ENCODE measurements at places on chromosomes 5 and 9.

- DNase-seq = no peak
Measured at GRCh38 chr9:134413890-134414623, 87.8 kb downstream of the RXRA start.

GRCh38 chr5:106374956-106375355 lies 1295.8 kb downstream of the EFNA5 start:
- no peak for DNase-seq

- DNase-seq = no peak
Measured at GRCh38 chr5:159783726-159784247, 132.5 kb upstream of the ADRA1B start.

- no peak for DNase-seq
Measured at GRCh38 chr9:34338665-34339385, 9.5 kb downstream of the NUDT2 start.

DNA sequence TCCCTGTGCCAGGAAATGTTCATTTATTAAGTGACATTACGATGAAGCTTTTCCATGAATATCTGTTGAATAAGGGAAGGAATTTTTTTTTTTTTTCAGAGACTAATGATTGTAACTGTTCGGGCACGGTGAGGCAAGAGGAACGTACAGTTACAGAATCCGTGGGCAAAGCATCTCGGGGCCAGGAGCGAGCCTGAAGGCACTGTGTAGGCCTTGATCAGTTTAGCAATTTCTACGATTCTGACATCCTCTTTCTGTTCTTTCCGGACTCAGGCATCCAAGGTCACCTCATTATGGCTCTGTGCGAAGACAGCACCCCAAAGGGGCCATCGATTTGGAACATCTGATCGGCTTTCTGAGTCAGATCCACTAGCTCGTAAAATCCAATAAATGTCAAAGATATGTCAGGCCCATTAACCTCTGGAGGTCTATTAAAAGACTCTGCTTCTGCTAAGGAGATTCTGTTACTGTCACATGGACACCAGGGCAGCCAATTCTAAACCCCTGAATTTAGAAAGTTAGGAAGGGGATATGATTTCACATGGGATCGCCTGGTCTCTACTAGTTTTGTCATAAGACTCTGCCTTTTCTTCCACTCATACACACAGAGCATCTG lies 41.4 kb upstream of the BOD1 start:
- no peak for DNase-seq

- no peak for DNase-seq
Measured at GRCh38 chr5:91645347-91645746, 262.2 kb upstream of the ARRDC3 start.

DNA sequence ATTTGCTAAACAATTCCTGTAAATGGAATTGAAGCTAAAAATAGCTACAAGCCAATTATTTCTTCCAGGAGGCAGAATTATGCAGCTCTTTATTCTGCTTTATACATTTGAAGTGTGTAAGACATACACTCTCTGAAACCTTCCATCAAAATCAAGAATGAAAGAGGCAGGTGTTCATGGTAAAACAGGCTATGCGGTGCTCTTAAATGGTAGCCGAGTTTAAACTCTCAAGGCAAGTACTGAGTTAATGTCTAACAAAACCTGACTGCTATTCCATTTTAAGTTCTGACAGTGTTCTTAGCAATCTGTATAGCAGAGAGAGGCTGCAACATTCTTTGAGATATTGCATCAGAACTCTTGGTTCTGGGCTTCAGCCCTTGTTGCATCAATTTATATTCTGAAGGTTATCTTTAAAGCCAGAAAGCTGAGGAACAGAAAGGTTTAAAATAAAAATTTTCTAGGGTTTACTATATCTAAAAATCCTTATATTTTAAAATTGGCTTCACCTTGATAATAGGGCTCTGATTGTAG lies 248.3 kb upstream of the CCNG1 start:
- no peak for DNase-seq

DNA sequence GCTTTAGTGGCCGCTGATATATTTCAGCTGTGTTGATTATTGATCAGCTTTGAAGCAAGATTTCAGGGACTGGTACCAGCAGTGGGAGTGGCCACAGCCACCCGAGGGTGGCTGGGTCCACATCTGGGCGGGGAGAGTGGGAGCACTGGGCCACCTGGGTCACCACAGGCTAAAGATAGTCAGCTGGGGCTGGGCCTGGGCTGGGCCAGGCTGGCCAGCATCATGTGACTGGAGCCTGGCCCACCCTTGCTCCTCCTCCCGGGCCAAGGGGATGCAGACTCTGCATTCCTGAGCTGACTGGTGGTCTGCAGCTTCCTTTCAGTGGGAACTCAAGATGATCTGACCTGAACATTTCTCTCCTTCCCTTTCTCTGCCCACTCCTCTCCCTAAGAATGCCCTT lies 27.1 kb downstream of the LARP1 start:
- no peak for DNase-seq

- DNase-seq = no peak
Measured at GRCh38 chr9:19161257-19162025, 34.1 kb upstream of the PLIN2 start.

DNA sequence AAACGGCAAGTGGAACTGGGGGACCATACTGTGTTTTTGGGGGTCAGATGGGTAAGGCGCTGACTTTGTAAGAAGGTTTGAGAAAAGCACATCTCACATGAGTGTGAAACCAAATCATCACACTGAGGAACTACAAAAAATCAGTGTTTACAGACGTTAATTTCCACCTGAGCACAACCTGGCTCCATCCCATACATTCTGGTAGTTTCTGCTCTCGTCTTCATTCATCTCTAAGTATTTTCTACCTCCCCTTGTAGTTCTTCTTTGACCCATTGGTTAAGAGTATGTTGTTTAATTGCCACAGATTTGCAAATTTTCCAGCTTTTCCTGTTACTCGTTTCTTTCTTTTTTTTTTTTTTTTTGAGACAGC lies 8.9 kb upstream of the DPP7 start:
- DNase-seq = no peak

DNA sequence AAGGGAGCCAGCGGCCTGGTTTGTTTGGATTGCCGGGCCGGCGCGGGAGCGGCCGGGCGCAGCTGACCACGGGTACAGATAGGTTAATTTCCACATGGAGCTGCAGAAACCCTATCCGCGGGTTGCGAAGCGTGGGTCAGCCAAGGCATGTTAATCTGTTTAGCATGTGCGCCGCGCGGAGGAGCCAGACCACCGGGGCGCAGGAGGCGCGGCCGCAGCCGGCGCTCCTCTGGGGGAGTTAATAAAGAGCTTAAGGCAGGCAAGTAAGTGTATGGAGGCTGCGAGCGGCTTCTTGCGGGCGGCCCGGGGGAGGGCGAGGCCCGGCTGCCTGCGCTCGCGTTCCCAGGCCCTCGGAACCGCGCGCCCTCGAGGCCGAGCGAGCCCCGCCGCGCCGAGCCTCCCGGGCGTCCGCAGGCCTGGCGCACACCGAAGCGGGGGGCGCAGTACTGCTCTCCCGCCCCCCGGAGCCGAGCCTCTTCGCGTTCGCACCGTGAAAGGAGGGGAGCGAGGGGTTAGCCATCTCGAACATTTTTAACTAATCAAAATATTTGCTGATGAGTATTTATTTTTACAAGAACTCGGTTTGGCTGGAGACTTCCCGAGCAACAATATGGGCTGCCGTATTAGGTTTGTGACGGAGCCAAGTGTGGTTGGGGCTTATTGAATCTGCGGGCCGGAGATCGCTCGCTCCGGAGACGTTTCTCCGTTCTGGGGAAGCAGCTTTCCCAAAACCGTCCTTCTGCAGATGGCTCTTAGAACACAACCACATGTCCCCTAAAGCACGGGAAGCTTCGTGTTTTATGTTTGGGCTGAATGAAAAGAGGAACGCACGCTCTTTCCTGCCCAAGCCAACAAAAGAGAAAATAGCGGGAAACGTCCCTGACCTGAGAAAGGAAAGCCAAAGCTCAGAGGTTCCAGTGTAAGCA lies 28.8 kb downstream of the FOXD1 start:
- peak; percentile 74 for DNase-seq

GRCh38 chr9:22160221-22160620 lies 151.1 kb upstream of the CDKN2B start:
- DNase-seq = no peak

DNA sequence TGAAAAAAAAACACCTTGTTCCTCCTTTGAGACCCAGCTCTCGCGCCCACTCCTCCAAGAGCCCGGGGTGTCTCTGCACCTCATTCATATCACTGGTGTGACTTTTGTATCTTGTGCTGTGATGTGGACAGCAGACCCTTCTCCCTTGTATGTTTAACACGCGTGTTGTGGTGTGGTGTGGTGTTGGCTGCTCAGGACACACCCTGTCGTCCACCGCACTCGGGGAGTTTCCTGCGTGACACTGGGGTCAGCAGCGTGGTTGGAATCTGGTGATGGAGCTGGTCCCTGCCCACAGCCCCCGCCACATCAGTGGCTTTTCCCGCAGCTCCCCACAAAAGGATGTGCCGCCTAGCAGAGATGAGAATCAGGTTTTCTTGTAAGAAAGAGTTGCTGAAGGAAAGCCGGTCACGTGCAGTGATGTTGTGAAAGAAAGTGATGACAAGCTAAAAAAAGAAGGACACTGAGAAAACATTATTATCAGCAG lies 61.5 kb downstream of the TENT4A start:
- no peak for DNase-seq

- DNase-seq = no peak
Measured at GRCh38 chr9:94675008-94675881, 35.9 kb upstream of the FBP1 start.

DNA sequence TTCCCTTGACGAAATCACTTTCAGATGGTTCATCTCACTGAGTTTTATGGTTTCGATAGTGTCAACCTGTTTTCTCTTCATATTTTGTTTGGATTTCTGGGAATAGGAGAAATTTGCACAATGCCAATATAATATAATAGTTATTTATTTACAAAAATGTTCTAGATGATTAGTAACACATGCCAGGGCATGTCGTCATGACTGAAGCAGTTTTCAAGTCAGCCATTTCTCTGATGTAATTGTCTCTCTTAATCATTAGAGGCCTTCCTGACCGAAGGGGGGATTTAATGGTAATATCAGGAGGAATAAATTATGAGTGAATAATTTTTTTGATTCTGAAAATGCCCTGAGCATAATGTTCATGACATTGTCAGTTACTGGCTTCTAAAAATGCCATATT lies 246.5 kb upstream of the ATP10B start:
- DNase-seq = no peak

DNA sequence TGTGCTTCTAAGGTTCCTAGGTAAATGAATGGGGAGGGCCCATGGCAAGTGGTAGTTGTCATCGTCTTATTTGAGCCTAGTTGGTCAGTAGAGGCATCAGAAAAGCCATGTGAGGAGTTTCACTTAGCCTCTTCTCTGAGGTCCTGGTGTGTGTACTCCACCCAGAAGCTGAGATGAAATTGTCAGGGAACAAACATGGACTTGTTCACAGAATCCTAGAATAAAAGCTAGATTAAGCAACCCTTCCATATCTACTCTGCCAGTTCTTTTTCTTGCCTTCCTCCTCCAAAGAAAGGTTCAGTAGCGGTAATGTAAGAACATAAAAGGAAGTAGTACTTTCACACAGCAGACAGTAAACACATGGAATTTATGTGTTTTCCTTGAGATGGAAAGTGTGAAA lies 70.4 kb downstream of the ARHGAP26 start:
- DNase-seq = no peak

DNA sequence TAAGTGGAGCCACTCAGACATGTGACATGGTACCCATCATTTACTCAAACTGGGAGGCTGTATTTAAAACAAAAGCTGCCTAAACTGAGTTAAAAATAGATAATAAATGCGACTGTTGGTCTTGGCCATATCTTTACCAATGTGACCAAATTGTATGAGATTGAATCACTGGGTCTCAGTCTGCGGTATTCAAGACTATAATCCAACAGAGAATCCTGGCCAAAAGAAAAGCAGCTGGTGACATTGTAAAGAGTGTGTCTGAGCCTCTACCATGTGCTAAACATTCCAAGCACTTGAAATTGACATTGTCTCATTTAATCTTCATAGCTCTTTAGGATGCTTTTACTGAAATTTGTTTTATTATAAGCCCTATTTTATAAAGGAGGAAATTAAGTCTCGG lies 282.6 kb downstream of the ZNF608 start:
- no peak for DNase-seq

DNA sequence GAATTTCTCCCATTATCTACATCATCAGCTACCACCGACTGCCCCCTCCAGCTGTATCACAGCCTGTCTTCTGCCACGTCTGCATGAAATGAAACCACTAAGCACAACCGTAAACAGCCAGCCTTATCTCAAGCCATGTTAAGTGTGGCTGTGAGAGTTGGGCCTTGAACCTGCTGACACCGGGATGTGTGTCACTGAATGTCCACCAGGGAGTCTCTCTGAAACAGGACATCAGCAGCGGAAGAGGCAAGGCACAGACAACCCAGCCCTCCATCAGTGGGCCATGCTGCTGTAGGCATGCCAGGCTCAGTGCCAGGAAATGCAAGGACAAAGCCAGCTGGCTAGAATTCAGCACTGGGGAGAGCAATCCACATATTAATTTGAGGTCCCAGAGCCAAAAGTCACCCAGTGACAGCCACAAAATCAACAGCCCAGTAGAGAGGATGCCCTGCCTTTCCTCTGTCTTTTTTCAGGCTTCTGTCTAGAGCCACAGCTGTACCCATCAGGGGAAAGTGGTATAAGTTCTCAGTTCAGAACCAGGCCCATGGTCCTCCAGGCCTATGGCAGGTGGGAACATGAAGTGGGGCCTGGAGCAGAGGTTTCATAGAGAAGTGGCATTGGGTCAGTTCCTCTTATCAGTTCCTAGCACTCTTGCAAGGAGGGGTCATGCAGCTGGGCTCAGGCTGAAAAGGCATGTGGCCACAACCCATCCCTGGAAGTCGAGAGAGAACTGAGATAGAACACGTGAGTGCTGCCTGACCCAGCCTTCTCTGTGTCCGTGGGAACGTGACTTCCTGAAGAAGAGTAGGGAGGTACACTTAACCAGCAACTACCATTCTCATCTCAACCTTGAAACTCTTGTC lies 199.4 kb downstream of the ESM1 start:
- no peak for DNase-seq

DNA sequence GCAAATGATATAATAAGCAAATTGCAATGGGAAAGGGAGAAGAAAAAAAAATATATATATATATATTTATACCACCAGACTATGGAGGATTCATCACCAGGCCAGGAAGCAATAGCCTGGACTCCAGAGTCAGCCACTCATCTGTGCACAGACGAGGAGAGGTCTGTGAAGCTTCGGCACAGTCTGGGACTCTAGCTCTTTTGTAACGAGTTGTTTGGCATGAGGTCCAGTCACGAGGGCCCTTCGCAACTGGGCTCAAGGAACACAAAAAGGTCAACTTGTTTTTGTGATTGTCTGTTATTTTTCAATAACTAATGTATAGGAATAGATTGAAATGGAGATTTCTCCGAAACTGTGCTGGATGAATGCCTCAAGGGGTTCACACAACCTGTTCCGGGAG lies 14.7 kb upstream of the FGF1 start:
- no peak for DNase-seq

GRCh38 chr9:19516348-19516747 lies 107.5 kb downstream of the ACER2 start:
- no peak for DNase-seq

DNA sequence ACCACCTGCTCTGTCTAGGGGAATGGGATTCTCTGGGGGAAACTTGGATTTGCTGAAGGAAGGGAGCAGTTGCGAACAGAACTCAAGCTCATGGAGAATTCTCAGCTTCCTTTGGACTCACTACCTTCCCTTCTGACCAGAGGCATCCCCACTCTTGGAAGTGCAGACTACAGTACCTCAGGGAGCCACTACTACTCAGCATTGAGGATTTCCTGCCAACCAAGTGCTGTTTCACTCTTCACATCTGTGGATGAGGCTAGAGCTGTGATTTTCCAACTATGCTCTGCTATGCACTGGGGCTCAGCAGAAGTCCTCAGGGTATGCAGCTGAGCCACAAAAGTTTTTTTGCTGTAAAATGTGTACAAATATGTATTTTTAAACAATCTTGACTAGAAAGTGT lies 43.9 kb downstream of the MACROH2A1 start:
- DNase-seq = no peak
